ENCODE measurements at places on chromosomes 12 and 14.
A peak's percentile ranks its signal among the peaks of the same experiment; 100 is the strongest.

GRCh38 chr12:124632519-124632984, 65.1 kb upstream of the NCOR2 start:
- DNase-seq = no peak
- H3K4me1 ChIP-seq = peaks cover 1% of the 10 kb centered on the region
- peak overlapping the region; percentile 62 for H3K27ac ChIP-seq
- H3K27me3 ChIP-seq = no peaks in the 10 kb centered on the region
- no peak overlapping the region for H3K4me3 ChIP-seq

DNA sequence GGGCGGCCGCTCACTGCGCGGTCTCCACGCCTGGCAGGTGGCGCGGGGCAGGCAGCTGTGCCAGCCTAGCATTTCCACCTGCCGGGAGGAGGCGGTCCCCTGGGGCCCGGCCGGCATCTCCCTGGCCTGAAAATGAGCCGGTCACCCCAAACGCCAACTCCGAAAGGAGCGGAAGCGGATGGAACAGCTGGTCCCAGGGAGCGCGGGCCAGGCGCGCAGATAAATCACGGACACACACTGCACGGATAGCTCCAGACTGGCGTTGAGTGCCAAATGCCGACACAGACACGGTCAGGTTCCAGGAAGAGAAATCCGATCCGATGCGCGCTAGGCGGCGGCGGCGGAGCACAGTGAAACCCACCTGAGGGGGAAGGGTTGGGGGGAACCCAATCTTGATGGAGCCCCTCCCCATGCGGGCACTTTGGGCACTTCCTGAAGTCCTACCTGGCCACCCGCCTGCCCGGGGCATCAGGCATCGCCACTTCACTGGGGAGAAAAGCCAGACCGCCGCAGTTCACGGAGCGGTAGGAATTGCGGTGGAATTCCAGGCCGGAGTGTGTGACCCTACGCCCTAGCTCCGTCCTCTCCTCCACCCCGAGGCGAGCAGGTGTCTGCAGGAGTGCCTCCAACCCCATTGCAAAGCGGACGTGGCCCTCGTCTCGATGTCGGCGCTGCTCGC, 624 bp upstream of the PLEKHD1 start:
- no peak for DNase-seq
- H3K4me1 ChIP-seq = peaks cover 17% of the 10 kb centered on the region
- H3K36me3 ChIP-seq = no peaks in the 10 kb centered on the region
- H3K27ac ChIP-seq = no peak overlapping the region
- H3K4me3 ChIP-seq = peak overlapping the region; percentile 56

DNA sequence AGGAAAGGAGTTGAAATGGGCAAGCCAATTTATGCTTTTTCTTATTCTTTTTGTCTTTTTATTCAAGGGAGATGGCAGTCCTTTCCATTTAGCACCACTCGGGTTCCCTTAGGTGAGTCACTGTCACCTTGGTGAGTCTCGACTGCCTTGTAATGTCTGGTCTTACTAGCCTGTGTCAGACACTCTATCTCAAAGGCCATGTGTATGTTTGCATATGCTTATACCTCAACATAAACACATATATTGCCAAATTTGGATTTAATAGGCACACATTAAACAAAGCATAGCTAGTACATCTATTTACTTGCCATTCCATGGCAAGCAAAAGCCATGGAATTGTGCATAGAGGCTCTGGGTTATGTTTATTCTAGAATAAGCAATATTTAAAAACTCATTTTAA, 624.9 kb upstream of the FOXG1 start:
- DNase-seq = no peak
- no peak overlapping the region for H3K4me3 ChIP-seq
- no peaks in the 10 kb centered on the region for H3K4me1 ChIP-seq
- H3K27me3 ChIP-seq = no peaks in the 10 kb centered on the region
- H3K27ac ChIP-seq = no peak overlapping the region

GRCh38 chr12:131461096-131461495, 249.8 kb upstream of the SFSWAP start:
- no peaks in the 10 kb centered on the region for H3K4me1 ChIP-seq
- H3K36me3 ChIP-seq = no peaks in the 10 kb centered on the region
- H3K27ac ChIP-seq = no peak overlapping the region
- H3K27me3 ChIP-seq = peaks cover 19% of the 10 kb centered on the region
- H3K4me3 ChIP-seq = no peak overlapping the region

GRCh38 chr12:25694072-25694471, 141.0 kb upstream of the LMNTD1 start:
- no peaks in the 10 kb centered on the region for H3K36me3 ChIP-seq
- H3K4me1 ChIP-seq = no peaks in the 10 kb centered on the region
- no peaks in the 10 kb centered on the region for H3K27me3 ChIP-seq

DNA sequence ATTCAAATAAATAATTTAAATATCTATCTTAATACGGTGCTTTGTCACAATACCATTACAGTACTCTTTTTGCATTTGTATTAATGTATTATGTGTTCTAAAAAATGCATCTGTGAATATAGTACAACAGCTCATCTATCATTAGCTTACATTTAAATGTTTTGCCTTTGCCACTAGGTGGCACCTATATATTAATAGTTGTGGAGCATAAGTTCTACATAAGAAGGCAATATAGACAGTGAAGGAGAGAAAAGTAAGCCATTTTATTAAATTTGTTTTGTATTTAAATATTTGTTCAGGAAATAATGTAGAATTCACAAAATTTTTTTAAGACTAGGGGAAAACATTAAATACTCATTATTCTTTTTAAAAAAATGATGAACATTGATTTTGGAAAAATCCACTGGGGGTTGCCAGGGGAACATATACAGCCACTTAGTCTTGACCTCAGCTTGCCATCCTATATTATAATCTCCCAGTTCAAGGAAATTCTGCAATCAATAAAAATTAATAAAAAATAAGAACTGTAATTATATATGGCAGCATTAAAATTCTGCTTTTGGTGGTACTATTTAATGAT, 9.8 kb downstream of the CCER1 start:
- H3K27ac ChIP-seq = no peak overlapping the region
- no peak overlapping the region for H3K4me3 ChIP-seq
- DNase-seq = no peak

- no peak overlapping the region for H3K27ac ChIP-seq
- H3K4me1 ChIP-seq = no peaks in the 10 kb centered on the region
- H3K4me3 ChIP-seq = no peak overlapping the region
- no peak for DNase-seq
- H3K27me3 ChIP-seq = no peaks in the 10 kb centered on the region
- H3K36me3 ChIP-seq = no peaks in the 10 kb centered on the region
Measured at GRCh38 chr12:30862486-30862885, 64.1 kb upstream of the TSPAN11 start.

- no peak overlapping the region for H3K27ac ChIP-seq
- no peaks in the 10 kb centered on the region for H3K27me3 ChIP-seq
- H3K4me3 ChIP-seq = no peak overlapping the region
- no peaks in the 10 kb centered on the region for H3K36me3 ChIP-seq
- DNase-seq = no peak
- no peaks in the 10 kb centered on the region for H3K4me1 ChIP-seq
Measured at GRCh38 chr14:50978529-50978871, 34.2 kb upstream of the PYGL start.

DNA sequence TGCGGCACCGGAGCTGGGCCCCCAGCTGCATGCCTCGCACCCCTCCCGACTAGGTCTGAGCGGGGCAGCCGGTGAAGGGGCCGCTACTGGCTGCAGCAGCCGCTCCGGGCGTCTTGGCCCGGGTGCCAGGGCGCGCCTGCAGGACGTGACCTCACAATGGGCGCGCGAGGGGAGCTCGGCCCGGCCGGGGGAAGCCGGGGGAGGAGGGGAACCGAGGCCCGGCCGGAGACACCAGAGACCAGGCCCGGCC, 353 bp downstream of the BAG5 start:
- peak overlapping the region; percentile 98 for H3K27ac ChIP-seq
- DNase-seq = no peak
- peak overlapping the region; percentile 98 for H3K4me3 ChIP-seq

GRCh38 chr12:112163471-112163991, 38.2 kb downstream of the TRAFD1 start:
- no peaks in the 10 kb centered on the region for H3K4me1 ChIP-seq
- H3K27ac ChIP-seq = no peak overlapping the region
- H3K4me3 ChIP-seq = no peak overlapping the region
- DNase-seq = no peak

- no peaks in the 10 kb centered on the region for H3K36me3 ChIP-seq
- H3K4me1 ChIP-seq = no peaks in the 10 kb centered on the region
- DNase-seq = no peak
- no peak overlapping the region for H3K4me3 ChIP-seq
Measured at GRCh38 chr12:94027561-94027960, 120.8 kb upstream of the PLXNC1 start.

DNA sequence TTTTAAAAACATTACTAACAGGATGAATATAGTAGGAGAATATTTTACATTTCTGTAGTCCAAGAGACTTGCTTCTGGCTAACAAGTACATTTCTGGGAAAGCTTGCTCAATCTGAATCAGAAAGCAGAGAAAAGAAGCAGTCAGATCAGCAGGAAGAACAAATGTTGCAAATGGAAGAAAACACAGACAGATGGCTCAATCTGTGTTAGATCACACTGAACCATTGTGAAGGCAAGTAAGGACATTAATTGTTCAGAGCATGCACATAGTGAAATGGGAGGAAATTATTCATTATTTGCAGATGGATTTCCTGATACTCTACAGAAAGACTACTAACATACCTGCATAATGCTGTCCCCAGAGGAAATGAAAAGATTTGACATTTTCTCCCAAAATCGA, 65.2 kb upstream of the CNOT2 start:
- no peaks in the 10 kb centered on the region for H3K36me3 ChIP-seq
- no peak overlapping the region for H3K4me3 ChIP-seq
- no peaks in the 10 kb centered on the region for H3K4me1 ChIP-seq
- H3K27me3 ChIP-seq = no peaks in the 10 kb centered on the region
- DNase-seq = no peak

DNA sequence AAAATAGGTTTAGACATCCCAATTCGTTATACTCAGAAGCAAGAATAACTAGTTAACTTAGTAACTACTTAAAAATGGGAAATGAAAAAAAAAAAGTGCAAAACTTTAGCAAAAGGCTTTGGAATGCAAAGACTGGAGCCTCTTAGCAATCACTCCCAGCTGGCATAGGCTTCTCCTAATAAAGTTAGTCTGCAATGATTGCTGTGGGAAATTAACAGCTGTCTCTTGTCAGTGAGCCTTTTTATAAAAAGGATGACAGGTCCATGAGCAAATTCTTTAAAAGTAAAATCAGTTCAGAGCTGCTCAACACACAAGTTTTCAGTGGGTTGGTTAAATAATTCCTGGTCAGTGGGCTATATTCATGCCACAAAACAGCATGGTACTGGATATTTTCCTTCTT, 7.4 kb upstream of the SYCP3 start:
- no peaks in the 10 kb centered on the region for H3K27me3 ChIP-seq
- H3K4me1 ChIP-seq = no peaks in the 10 kb centered on the region
- H3K27ac ChIP-seq = no peak overlapping the region
- DNase-seq = no peak
- H3K36me3 ChIP-seq = peaks cover 96% of the 10 kb centered on the region

- no peak overlapping the region for H3K4me3 ChIP-seq
- no peak overlapping the region for H3K27ac ChIP-seq
- no peaks in the 10 kb centered on the region for H3K4me1 ChIP-seq
- no peaks in the 10 kb centered on the region for H3K36me3 ChIP-seq
- no peak for DNase-seq
Measured at GRCh38 chr12:78331181-78331580, 500.5 kb downstream of the NAV3 start.

DNA sequence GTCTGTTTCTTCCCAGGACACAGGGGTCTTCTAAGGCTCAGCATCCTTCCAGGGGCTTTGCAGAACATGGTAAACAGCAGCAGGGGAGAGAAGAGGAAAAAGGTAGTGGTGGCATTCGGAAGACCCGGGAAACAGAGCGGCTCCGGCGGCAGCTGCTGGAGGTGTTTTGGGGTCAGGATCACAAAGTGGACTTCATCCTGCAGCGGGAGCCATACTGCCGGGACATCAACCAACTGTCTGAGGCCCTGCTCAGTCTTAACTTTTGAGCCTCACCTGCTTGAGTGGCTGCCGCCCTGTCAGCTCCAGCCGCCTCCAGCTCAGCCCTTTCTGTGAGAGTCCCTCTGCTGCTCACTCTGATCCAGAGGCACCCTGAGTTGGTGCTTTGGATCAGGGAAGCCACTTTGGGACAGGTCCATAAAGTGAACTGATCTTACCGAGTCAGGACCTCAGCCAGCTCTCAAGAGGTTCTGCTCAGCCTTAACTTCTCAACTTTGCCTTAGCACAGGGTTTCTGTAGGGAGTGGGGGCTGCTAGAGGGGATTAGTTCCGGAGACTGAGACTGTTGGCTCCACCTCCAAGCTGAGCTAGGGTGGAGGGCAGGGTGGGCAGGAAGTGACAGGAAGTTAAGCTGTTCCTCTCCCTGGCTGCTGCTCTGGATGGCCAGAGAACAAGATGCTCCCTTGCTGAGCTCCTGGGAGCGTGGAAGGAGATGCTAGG, 5.4 kb downstream of the SDR39U1 start:
- peaks cover 86% of the 10 kb centered on the region for H3K36me3 ChIP-seq
- peaks cover 70% of the 10 kb centered on the region for H3K4me1 ChIP-seq
- no peaks in the 10 kb centered on the region for H3K27me3 ChIP-seq
- no peak for DNase-seq

DNA sequence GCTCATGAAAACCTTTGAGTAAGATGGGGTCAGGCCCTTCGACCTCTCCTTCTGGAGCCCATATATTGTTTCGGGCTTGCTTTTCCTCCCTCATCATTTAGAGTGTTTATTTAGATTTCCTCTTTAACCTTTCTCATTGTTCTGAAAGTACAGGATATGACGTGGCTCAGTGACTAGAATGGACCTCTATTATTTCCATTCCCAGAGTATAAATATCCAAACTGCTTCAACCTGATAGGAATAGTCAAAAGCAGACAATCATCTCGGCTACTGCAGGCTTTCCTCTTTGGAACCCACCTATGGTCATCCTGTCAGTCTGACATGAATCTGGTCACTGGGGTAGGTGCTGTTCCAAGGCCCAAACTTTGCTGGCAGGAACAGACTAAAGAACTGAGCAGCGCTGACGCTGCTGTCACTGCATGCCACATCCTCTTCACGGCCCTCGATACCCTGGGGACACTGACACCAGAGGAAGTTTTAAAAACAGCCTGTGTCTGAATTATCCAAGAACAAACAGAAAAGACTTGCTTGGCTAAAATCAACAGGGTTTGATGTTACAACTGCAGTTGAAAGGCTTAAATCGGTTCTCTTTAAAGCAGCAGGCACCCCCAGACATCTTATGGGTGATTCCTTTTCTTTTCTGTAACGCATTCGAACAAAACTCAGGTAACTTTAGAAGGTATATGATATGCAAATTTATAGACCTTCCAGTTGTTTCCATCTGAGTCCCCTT, 5.0 kb upstream of the DDX47 start:
- no peaks in the 10 kb centered on the region for H3K36me3 ChIP-seq
- H3K4me1 ChIP-seq = peaks cover 46% of the 10 kb centered on the region
- no peak overlapping the region for H3K4me3 ChIP-seq

- H3K27ac ChIP-seq = peak overlapping the region; percentile 36
- H3K27me3 ChIP-seq = peaks cover 90% of the 10 kb centered on the region
- H3K4me3 ChIP-seq = peak overlapping the region; percentile 54
- peaks cover 39% of the 10 kb centered on the region for H3K4me1 ChIP-seq
- no peak for DNase-seq
Measured at GRCh38 chr14:99271221-99271941, 616 bp downstream of the BCL11B start.
